ENCODE measurements at places on chromosomes 3 and 15.

- DNase-seq = no peak
Measured at GRCh38 chr3:141065841-141066805, 15.0 kb downstream of the SPSB4 start.

DNA sequence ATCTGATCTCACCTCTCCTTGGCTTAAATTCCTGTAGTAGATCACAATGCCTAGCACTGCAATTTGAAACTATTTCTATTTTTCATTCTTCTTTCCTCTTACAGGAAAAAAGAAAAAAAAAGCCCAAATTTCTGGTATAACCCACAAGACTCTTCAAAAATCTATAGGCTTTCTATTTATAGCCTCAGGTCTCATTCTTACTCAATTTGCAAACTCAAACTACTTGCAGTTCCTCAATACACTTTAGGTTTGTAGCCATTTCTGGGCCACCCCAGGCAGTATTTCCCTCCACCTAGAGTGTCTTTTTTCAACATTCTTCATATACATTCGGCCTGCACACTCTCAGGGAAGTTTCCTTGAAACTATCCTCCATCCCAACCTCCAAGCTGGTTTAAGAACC, 169.0 kb downstream of the TBC1D5 start:
- DNase-seq = no peak

GRCh38 chr3:354432-354831, 157.9 kb downstream of the CHL1 start:
- DNase-seq = no peak

DNA sequence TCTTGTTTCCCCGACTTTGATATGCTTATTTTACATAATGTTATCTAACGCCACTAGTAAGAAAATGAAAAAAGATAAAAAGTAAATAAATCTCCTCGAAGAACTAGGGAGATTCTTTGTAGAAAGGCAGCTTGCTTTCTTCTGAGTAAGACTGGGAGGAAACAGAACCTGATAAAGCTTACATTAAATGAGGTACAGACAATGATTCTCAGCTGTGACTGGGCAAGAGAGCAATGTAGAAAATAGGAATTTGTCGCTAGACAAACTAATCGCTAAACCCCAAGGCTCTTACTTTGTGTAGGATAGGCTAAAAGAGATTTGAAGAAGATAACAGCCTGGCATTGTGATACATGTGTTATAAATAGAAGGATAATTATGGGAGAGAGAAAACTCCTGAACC, 919.0 kb upstream of the ALCAM start:
- no peak for DNase-seq

DNA sequence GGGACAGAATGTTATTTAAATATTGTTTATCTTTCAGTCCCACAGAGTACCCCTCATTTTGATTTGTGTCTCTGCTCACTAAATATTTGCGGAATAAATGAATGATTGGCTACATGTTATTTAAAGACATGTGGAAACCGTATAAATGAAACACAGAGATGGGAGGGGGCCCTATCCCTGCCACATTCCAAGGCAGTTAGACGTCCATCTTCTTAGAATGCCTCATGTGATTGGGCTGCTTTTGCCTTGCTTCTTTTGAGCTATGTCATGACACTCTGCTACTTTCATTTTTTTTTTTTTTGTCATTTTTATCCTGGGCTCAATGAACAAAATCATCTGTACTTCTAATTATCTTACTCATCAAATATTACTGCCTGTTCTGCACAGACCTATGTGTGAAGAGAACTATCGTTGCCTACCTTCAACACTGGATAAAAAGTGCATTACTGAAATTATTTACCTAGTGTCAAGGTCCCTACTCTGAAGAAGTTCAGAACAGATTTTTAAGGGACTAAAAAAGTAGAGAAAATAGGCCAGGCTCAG, 83.9 kb upstream of the FAM98B start:
- no peak for DNase-seq

DNA sequence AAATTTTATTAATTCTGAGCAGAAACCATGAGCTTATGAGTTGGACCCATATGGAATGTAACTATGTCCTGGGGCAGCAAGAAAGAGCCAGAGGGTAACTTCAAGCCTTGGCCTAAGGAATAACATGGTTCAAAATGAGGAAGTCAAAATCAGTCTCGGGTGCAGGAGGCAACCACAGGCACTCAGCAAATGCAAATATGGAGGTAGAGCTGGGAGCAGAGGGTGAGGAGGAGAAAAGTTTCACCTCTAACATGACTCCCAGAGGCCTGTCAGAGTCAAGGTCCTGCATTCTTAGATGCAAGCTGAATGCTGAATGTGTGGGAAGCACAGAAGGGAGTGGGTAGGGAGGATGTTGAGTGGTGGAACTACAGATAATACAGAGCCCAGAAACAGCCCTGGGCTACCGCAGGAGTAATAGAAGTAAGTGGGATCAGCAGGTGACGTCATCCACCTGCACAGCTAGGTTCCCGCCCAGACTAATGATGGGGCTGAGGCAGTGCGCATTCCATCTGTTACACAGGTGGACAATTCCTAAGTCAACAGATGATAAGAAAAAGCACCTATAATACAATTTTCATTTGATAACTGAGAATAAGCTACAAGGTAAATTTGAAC, 279.8 kb upstream of the ARRDC4 start:
- no peak for DNase-seq

DNA sequence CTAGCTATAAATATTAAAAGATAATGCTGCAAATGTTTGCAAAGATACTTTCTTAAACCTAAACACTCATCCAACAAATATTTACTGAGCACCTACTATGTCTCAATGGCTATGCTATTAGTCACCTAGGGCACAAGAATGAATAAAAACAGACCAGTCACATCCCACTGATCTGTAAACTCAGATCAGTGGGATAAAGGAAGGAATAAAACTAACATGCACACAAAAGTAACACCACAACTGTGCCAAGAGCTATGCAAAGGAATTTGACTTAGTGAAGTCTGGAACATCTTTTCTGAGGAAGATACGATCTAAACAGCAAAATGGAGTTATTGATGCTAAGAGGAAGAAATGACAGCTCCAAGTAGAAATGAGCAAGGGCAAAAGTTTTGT, 56.6 kb downstream of the CBLB start:
- no peak for DNase-seq

DNA sequence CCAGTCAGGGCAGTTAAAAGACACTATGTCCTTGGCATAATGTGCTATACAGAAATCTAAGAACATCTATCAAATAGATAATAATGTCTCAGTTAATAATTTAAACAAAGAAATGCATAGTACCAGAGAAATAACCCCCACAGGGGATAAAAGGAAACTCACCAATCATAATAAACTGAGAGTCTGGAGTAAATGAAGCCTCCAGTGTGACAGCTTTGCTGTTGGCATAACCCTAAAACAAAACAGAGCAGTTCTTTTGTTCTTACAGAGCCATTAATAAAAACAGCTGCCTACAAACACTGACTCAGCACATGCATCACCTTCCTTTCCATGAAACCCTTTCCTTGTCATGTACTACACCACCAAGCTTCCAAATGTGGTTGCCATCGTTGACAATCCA, 13.5 kb downstream of the PPM1M start:
- no peak for DNase-seq

DNA sequence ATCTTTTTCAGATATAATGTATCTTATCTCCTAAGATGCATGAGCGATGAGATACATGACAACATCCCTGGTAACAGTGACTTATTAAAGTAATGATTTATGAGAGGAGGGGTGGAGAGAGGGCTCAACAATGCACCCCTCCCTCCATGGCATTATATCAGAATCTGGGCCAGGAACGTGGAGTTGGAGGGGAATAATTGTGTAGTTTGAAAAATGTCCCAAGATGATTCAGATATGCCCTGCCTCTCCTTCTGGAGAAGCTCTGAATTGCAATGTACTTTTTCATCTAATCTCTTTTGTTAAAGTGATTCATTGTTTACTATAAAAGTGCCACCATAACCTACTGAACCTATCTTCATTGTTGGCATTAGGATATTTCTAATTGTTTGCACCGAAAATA, 86.5 kb downstream of the FRMD4B start:
- DNase-seq = no peak

Data from activated T-cell treated with anti-CD3 and anti-CD28 coated beads for 4 hours (primary cell).